ENCODE measurements at places on chromosomes 5 and 9.

DNA sequence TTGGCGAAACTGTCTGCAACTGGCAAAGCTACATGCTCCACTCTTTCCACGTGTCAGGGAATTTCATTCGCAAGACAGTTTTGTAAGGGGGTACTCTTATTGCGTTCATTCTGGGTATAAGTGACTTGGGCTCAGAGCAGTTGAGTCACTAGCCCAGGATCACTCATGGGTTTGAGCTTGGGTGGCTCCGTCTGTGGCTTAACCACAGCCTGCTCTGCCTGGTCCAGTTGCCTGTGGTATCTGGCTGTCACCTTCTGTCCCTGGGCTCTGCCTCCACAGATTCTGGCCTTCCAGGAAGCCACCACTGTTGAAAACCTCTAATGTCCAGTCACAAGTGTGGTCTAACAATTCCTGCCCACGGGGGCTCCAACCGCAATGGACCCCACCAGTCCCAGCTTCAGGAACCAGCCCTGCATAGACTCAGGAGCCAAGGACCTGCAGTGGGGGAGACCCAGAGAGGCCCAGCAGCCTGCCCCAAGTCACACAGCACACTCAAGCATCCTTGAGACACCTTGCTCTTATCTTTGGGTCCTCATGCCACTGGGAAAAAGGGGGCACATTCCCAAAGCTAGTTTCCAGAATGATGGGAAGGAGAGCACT lies 10.4 kb downstream of the KIF12 start:
- no peak for DNase-seq

DNA sequence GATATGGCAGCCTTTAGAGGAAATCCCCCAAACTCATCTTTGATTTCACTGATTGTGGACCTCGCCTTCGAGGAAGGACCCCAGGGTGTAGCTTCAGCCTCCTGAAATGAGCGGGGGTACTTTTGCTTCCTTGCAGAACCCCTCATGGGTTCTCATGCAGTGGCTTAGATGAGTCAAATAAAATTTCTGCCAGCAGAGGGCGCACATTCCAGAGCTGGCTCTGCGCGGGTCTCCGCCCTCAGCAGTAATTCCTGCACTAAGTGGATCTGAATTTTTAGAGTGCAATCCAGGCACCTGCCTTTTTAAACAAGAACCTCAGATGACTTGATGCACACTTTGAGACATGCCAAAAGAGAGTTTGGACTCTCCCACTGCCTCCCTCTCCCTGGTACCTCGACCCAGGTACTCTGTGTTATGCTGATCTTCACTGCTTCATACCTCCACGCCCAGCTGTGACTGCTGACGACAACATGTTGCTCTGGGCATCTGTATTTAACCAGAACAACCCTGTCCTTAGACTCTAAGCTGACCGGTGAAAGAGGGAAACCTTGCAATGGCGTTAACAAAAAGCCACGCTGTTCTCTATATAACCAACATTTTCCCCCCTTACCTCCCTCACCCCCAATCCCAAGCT lies 7.3 kb downstream of the EGFLAM start:
- DNase-seq = peak; percentile 44

GRCh38 chr5:2206293-2207108 lies 323.8 kb upstream of the IRX4 start:
- DNase-seq = no peak

DNA sequence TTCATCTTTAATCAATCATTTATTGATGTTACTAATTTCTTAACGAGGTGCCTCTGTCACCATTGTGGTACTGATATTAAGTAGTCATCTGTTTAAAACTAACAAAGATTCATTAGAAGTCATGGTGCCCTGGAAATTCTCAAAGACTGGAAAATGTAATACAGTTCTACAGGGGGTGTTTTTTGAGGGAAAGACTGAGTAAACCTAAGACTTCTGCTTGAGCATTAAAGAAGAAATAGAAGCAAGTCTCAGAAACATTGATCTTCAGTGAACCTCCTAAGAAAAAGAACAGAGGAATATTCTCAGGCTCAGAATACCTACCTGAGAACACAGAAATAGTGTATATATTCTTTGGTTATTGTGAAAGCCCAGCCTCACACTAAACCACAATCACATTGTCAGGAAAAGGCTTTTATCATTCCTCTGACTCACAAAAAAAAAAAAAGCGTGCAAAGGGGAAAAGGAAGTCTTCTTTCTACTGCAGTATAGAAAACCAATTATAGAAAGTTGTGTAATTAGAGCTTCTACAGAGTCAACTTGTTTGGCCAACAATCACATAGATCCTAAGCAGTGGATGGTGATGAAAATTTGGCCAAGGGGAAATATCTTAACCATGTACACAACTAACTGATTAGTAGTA lies 60.8 kb downstream of the HINT1 start:
- no peak for DNase-seq

DNA sequence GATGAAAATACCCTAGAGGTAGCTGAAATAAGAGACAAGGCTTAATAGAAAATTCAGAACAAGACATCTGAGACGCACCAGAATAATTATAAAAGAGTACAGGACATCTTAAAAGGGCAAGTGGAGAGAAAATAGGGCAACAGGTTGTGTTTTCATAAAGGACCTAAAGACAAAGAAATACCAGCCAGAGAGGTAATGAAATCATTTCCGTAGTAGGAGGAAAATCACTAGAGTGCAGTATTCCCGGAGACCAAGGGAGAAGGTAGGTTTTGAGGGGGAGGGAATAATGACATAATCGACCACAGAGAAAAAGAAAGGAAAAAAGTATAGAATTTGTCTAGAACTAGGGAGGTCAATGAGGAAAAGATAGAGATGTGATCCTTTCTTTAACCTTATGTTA lies 26.2 kb upstream of the CTNNAL1 start:
- no peak for DNase-seq

DNA sequence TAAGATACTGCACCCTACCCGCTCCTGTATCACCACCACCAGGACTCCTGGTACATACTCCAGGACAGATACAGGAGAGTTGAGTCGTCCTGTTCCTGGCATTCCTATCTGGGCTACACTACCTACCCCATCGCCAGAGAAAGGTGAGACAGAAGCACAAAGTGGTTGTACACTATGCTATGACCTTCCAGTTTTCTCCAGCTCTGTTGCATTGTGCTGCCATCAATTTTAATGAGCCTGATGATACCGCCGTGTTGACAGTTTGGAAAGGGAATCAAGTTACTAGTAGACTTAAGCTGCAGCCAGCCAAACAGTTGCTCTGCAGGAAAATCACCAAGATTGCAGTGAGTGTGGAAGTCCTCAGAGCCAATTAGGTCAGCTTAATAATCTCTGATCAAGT lies 35.2 kb downstream of the ANP32B start:
- no peak for DNase-seq

- peak; percentile 37 for DNase-seq
Measured at GRCh38 chr5:89117124-89117644, 234.2 kb upstream of the MEF2C start.

DNA sequence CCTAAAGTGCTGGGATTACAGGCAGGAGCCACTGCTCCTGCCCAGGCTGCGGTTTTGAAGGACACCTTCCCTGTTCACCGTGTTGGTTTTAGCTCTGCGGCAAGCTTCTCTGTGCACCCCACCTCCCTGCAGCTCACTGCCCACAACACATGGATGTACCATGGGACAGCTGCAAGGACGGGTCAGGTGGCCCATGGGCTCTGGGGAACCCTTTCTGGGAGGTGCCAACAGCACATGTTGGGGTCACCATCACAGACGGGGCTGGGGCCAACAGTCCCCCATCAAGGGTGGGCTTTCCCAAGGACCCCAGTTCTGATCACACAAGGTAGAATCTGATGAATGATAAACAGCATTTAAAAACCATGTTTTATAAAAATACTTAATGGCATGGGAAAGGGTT lies 7.5 kb downstream of the EXD3 start:
- DNase-seq = no peak

GRCh38 chr5:147168578-147169327 lies 66.1 kb upstream of the STK32A start:
- DNase-seq = no peak

DNA sequence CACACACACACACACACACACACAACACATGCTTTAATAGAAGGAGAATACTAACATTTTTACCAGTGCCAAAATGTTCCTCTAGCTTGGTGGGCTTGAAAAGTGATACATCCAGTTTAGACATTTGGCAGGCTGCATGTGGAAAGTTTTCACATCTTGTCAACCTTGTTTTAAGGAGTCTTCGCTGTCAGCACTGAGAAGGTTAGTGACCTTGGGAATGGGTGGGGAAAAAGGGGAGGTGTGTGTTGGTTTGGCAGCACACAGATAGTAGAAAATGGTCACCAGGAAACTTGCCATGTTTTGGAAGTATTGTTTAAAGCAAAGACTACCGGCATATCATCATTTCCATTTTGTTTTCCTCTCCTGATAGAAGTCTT lies 346.5 kb upstream of the ADAMTSL1 start:
- DNase-seq = peak; percentile 31

DNA sequence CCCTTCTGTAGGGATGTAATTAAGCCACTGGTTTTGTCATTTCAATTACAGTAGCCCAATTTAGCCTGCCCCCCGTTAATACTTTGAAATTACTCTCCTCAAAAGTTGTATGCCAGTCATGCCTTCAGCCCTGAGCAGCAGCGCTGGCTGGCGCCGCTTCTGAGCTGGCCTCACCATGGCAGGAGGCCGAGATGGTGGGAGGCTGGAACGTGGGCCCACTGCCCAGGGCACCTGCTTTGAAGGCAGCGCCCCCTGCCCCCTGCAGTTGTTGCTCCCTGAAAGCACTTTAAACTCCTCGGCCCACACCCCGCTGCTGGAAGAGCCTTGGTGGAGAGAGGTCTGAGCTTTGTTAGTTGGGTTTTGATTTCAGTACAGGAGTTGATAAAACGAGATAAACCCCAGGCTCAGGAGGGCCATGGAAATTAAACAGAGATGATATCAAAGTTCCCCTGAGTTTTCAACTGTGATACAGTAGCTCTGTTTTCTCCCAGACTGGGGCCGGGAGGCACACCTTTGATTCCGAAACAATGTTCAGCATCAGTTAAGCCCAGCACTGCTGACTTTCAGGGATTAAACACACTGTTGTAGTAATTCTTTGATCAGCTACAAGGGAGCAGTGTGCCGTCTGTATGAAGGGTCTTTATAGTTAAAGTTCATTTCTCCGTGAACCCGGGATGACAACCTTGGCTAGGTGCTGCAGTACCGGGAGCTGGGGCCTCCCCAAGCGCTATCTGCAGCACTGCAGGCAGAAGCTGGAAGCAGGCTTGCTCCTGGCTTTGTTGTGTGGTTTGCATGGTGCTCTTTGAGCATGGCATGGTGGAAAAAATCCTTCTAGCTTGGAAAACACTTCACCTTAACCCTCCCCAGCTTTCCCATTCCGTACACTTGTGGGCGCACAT lies 9.5 kb downstream of the MVB12B start:
- DNase-seq = no peak

- no peak for DNase-seq
Measured at GRCh38 chr5:156870498-156870839, 20.4 kb downstream of the PPP1R2B start.

DNA sequence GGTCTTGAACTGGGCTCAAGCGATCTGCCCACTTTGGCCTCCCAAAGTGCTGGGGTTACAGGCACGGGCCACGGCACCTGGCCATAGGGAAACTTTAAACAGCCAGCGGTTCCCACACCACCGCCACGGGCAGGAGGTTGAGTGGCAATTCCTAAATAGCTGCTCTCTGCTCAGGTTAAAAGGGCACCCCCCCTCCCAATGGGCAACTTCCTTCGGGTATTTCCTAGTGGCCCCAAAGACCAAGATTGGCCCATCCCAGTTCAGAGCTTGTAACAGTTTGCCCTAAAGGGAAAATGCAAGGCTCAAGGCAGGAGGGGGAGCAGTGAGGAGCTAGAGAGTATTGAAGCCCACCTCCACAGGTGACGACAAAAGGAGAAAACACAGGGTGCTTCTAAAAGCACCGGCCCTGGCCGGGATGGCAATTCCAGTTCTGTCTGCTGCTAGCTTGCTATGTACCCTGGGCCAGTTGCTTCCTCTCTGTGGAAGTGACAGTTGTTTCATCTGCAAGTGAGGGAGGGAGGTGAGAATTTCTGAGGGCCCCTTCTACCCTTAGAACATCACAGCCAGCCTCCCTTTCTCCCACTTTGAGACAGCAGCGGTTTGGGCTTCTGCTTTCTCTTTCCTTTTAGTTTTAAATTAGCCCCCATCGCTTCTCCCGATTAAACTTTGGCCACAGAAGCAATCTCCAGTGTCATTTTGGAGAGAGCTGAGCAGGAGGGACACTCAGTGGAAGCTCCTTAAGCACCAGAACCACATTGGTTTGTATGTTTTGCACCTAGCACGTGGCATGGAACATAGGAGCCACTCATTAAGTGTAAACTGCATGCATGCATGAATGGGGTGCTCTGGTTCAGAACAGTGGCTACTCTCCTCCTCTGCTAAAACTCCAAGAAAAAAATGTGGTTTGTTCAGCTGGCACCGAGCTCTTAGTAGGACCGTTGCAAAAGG lies 17.3 kb upstream of the TNIP1 start:
- no peak for DNase-seq

DNA sequence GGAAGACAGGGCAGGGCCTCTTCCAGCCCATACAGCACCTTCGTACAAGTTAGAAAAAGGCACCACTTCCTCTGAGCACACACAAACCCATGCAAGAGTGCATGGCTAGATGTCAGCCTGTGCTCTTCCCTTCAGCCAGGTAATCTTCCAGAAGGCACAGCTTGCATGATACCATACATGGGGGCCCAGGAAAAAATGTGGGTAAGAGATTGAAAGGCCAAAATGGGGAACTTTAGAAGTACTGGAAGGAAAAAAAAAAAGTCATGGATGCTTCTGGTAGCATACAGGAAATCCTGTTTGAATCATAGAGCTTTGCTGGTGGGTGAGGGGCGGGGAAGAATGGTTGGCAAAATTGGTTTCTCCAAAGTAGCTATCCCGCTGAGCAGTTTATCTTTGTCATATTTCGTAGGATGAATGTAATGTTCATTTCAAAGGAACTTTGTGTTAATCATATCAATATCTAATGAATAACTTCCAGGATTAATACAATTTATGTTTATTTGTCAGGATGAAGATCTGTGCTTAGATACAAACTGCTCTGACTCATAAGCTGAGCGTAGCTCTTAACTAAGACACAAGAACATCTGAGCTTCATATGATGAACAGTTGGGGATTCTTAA lies 78.2 kb upstream of the MAP3K1 start:
- no peak for DNase-seq

DNA sequence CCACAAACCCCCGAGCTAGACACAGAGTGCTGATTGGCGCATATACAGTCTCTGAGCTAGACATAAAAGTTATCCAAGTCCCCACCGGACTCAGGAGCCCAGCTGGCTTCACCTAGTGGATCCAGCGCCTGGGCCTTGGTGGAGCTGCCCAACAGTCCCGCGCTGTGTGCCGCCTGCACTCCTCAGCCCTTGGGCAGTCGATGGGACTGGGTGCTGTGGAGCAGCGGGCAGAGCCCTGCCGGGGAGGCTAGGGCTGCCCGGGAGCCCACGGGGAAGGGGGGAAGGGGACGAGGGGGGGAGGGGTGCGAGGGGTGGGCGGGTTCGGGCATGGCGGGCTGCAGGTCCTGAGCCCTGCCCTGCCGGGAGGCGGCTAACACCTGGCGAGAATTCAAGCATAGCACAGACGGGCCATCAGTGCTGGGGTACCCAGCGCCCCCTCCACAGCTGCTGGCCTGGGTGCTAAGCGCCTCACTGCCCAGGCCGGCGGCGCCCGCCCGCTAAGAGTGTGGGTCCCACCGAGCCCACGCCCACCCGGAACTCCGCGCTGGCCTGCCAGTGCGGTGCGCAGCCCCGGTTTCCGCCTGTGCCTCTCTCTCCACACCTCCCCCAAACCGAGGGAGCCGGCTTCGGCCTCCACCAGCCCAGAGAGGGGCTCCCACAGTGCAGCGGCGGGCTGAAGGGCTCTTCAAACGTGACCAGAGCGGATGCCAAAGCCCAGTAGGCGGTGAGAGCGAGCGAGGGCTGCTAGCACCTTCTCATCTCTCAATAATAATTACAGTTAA lies 391.2 kb upstream of the NUDT12 start:
- DNase-seq = no peak

GRCh38 chr5:92890841-92891244 lies 690.2 kb downstream of the NR2F1-AS1 start:
- no peak for DNase-seq

Data from left hindlimb (tissue), 1 donor.